GM04503 (cell line): ENCODE measurements at places on chromosomes 5 and 9.

GRCh38 chr5:151469992-151470391, 22.6 kb downstream of the SLC36A1 start:
- no peak for DNase-seq

DNA sequence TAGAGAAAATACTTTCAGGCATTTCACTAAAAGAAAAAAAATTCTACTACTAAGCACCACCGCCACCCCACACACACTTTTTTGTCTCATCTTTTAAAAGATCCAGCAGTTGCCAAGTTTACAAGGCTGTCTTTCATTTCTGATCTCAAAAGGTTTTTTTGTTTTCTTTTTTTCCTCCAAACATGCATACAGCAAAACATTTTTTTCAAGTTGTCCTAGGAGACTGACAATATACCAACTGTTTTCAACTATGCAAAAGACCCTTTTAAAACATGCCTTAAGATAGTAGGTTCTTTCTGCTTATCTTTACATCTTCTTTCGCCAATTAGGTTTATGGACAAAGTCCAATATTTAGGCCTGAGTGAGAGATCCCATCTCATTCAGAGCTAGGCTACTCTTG, 65.2 kb downstream of the HMHB1 start:
- DNase-seq, result no peak

DNA sequence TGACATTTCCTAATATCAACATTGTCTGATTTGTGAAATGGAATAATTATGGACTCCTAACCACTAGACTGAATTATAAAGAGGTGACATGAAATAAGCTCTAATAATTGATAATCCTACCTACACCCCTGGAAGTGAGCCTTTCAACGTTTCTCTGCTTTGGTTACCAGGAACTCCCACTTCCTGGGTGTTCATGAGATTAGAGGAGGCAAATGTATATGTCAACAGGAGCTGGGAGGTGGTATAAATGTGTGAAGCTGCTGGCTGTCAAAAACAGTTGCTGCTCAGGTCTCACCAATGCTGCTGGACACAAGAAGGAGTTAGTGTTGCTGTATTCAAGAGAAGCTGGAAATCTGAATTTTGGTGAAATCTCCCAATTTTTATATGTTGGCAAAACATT, 96.8 kb downstream of the CAMK4 start:
- no peak for DNase-seq

DNA sequence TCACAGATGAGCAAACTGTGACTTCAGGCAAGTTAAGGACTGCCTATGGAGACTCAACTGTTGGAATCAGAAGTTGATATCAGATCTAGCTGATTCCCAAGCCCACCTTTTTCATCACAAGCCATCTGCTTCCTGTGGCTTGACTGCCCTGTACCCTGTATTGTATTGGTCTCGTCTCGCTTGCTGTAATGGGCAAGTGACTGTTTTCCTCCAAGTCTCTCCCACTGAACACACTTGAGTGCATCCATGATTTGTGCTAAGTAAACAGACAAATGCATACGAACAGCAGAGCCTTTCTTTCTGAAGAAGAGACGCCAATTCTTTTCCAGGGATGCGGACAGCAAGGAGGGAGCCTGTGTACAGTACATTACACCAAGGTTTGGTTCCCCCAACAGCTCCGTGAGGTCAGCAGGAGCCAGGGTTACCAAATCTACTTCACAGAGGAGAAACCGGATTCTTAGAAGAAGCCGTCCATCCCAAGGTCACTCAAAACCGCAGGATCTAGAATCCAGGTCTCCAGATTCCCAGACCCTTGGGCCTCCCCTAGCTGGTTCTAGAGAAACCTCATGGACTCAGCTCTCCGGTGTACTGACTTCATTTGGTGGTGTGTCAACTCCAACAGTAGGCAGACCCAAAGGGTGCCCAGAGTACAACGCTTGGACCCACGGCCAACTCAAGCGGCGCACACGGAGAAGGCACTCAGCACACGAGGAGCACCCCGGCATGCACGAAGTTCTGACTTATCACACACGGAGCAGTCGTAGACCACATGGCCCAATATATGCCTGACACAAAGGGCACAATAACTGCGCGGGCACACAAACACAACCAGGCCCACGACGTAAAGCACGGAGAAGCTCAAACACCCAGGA, 1.1 kb downstream of the BAG1 start:
- DNase-seq, result no peak

- no peak for DNase-seq
These were observed 62.0 kb upstream of the RNF130 start for GRCh38 chr5:180133551-180133950.

DNA sequence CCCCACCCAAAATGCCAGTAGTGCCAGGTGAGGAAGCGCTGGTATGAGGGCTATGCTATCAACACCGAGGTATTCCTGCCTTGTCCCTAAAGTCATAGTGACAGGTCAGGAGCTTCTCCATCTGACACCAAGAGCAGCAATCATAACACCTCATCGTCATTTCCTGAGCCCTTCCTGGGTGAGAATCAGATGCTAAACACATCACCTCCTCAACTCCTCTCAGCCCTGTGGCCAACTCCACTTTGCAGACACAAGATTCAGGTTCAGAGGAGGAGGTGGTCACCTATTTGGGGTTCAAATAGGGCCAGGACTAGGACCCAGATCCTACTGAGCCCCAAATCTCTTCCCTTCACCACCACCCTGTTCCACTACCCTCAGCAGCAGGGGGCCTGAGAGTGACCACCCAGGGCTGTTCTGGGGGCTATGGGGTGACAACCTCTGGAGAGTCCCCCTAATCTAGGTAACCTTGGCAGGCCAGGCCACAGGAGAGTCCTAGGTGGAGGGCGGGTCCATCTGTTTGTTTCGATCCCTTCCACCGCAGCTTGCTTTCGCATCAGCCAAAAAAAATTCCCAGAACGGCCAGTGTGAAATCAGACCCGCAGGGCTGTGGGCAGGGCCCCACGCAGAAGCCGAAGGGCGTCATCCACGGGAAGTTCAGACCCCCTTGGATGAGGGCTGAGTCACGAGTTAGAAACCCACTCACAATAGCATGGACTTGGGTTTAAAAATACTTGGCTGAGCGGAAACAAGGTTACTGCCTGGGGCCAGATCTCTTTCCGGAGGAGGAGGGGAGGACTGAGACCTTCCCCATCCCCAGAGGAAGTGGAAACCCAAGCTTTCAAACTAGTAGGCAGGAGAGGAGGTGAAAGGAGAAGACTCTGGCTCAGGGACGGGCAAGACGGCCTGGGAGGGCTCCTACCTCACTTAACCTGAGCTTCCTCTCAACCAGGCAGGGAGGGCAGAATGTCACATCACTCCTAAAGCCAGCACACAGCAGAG, 8.7 kb downstream of the STK10 start:
- no peak for DNase-seq

DNA sequence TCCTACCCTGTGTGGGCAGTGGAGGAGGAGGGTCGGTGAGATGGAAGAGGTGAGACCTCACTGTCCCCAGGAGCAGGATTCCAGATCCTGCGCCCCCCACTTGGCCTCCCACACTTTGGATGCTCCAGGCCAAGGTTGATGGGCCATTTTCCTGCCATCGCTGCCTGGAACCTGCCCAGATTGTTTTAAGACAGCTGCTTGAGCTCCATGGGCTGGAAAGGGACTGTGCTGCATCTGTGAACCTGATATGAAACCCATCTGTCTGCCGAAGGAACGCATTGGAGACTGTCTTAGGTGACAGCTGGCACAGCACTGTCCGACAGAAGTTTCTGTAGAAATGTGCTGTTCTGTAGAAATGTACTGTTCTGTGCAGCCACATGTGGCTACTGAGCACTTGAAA, 72.7 kb upstream of the SLC25A48 start:
- DNase-seq, result no peak

DNA sequence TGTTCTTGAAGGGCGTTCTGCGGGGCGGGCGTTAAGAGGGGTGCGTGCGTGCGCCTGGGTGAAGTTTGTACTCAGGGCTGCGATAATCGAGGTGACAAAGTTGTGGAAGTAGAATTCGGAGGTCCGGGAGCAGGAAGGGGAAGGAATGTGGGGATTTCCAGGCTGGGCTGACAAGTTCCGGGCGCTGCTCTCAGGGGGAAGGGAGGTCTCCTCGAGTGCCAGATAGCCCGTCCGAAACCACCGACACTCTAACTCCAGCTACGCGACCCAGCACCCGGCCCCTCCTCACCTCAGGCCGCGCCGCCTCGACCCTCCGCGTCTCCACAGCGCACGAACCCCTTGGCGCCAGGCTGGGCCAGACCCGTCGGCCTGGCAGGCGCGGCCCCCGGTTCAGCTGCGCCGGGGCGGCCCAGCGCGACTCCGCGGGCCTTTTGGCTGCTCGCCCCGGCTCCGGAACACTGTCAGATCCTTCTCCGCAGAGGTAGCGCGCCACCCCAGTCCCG, at the start of gene IL6ST:
TSS of gene IL6ST (minus strand) at position 469 of the 503 bp plus-strand sequence. CDS start 18,685 bp downstream, outside the sequence.
- no peak for DNase-seq

GRCh38 chr9:119963798-119964372, 594.6 kb upstream of the BRINP1 start:
- DNase-seq, result peak; percentile 93

- DNase-seq, result peak; percentile 70
These were observed 98.3 kb upstream of the BOD1 start for GRCh38 chr5:173714551-173715428.

GRCh38 chr5:116371935-116372334, 202.7 kb downstream of the SEMA6A start:
- no peak for DNase-seq

- no peak for DNase-seq
These were observed 1.1 kb upstream of the ICE1 start for GRCh38 chr5:5421149-5421960.

DNA sequence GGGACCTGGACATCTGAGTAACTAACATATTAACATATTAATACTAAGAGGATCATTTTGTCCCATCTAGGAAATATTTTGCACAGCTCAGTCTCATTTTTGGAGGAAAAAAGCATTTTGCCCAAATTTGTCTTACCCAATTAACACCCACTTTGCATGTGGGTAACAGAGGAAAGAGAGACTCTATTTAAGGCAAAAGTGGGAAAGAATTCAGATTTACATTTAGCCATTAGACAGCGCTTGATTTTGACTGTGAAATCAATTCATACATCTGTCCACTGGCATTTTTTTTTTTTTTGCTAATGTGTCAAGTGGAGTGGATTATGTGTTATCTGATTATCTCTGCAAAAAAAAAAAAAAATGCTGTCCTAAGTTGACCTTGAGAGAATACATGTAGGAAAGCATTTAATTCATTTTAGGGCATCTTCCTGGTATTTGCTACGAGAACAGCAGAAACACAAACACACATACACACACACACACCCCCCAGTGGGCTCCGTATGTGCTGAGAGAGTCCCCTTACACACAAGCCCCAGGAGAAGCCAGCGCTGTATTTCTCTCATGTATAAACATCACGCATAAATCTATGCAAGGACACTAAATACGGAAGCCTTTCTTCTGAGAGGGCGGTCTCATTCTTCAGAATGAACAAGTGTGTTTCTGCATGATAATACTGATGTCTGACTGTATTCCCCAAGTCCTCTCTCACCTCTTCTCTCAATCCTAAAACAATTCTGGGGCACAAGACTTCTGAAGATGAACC, 202.0 kb upstream of the KLF9 start:
- no peak for DNase-seq

GRCh38 chr5:10331341-10331796, 22.1 kb upstream of the MARCHF6 start:
- DNase-seq, result no peak

- DNase-seq, result no peak
These were observed 155.8 kb downstream of the ZNF608 start for GRCh38 chr5:124590686-124591085.

DNA sequence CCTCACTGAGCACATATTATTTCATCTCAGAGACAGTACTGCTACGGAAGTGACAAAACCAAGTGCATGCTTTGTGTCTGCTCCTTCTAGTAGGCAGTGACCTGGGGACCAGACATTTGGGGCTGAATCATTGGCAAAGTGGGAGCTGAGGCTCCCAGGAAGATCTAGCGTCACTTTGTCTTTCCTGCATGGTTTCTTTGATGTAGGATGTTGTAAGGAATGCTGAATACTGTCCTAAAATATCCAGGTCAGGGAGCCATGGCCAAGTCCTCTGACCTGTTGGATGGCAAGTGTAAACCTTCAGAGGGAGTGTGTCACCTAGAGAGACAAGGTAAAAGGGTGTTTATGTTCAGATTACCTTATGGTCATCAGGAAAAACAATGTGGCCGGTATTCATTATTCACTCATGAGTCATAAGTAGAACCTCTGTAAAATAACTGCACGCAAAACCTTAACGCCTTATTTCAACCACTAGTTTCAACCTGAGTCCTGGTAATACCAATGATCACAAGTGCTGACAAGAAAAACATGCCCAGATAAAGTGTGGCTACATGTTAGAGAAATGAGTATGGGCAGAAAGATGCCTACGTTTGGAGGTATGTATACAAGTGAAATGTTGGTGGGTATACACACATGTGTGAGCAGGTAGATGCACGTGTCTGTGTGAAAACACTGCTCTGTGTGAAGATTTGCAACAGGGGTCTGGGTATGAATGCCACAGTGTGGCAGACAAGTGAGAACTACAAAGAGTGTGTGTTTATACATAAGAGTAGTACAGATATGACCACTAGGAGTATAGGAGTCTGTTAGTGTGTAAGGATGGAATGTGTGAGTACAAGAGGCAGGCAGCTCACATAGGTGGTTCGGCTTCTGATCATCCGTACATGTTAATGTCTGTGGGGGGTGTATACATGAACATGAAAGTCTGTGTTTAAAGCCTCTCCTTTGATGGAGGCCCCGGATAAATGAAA, 263.9 kb downstream of the SPOCK1 start:
- DNase-seq, result no peak

DNA sequence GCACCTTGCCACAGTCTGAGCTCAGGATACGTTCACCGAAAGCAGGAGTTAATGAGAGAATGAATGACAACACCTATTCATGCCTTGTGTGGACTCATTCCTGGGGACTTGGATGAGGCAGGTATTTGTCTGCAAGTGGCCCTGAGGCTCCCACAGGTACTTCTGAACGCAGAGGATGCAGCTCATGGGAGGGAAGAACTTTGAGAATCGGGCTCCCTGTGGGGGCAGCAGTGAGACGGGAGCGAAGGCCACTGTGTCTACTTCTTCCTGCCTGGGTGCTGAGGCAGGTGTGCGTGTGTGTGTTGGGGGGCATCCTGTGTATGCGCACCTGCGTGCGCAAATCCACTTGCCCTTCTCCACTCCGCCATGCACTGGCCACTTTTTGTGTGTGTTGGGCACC, 42.2 kb downstream of the PTPN3 start:
- no peak for DNase-seq

GRCh38 chr5:60148366-60148765, 254.8 kb upstream of the PDE4D start:
- no peak for DNase-seq

DNA sequence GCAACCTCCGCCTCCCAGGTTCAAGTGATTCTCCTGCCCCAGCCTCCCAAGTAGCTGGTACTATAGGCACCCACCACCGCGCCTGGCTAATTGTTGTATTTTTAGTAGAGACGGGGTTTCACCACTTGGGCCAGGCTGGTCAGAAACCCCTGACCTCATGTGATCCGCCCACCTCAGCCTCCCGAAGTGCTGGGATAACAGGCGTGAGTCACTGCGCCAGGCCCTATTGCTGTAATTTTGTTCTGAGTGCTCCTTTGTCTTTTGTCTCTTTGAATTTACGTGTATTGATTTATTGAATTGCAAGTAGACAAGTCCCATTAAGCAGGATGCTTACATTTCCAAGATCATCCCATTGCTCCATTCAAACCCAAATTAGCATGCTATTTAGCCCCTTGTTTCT, 186.7 kb downstream of the MSX2 start:
- DNase-seq, result no peak
